ENCODE measurements at places on chromosomes 12 and 14.
A peak's percentile ranks its signal among the peaks of the same experiment; 100 is the strongest.

GRCh38 chr12:38159591-38160317 lies 156.8 kb upstream of the ALG10B start:
- no peak for DNase-seq

DNA sequence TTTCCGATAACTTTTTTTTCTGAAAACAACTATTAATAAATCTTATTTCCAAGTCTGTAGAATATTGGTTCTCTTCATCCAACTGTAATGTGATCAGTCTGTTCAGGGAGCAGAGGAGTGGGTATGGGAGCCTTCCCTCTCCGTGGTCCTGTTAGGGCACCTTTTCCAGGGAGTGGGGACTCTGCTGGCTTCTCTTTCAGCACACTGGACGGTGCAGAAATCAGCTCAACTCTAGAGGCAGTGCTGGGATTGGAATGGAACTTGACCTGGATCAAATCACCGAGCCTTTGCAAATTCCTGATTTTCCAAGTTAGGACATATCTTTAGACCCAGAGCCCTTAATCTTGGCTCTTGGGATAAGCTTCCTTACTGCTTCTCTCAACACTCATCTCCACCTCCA lies 630.4 kb downstream of the DIO2 start:
- no peak for DNase-seq

DNA sequence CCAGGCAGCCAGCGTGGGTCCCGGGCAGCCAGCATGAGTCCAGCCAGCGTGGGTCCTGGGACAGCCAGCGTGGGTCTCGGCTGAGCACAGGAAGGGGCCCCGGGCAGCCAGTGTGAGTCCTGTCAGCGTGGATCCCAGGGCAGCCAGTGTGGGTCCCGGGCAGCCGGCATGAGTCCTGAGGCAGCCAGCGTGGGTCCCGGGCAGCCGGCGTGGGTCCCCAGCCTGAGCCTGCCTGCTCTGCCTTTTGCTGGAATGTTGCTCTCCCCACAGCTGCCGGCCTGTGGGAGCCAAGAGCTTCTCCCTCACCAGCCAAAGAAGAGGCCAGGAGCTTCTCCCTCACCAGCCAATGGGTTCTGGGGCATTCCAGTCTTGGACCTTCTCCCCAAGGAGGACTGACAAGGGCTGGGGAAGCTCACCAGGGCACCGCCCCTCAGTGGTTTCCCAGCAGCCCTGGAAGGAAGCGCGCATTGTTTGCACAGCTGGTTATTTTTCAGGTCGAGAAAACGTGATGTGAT lies 15.0 kb upstream of the RFLNA start:
- peak; percentile 40 for DNase-seq

DNA sequence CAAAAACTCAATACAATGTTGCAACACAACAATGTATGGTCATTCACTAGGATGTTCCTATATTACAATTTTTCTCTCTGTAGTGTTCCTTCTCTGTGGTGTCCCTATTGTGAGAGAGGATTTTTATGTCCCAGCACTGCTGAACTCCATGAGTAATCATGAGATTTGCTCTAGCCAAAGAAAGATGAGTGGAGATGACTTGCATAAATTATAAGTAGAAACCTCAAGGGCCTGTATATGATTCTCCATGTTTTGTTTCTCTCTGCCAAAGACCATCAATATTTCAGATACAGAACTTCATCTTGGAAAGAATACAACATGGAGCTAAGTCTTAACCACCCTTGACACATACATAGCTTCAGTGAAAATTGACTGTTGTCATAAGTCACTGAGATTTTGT lies 579.1 kb downstream of the TMTC2 start:
- DNase-seq: no peak

DNA sequence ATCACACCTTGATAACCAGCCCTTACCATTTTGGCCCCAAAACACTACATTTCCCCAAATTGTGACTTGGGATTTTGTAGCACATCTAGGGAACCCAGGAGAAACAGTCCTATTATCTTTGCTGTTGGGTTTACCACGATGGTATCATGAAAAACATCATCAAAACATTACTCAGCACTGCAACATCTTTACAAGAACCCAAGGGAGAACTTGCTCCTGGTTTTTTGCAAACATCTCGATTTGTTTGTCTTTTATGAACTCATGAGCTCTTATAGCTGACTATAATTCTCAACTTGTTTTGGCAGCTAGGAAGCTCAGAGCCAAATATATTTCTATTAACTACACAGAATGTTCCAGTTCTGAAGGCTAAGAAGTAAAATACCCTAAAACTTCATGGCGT lies 65.7 kb downstream of the TBX5 start:
- no peak for DNase-seq

DNA sequence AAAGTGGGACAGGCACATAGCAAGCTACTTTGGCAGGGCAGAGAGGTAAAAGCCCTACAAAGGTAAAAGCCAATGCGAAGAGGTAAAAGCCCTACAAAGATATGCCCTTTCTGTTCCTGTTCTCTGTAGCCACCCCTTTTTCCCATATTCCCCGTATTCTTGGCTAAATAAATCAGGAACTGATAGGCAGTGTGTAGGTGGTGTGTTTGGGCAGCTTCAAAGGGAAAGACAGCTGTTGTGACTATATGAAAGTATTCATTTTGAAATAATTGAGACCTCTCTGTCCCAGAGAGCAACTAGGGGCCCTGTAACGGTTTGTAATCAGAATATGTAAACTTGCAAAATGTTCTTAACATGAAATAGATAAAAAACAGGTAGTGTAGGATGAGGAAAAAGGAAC lies 11.3 kb upstream of the SLC41A2 start:
- no peak for DNase-seq

GRCh38 chr14:92513966-92514843 lies 624 bp downstream of the RIN3 start:
- DNase-seq: no peak

- DNase-seq: peak; percentile 14
These were observed 21.7 kb upstream of the LRTM2 start for GRCh38 chr12:1798641-1799020.

GRCh38 chr12:76455582-76456345 lies 103.8 kb downstream of the OSBPL8 start:
- no peak for DNase-seq

- DNase-seq: no peak
These were observed 322.2 kb upstream of the DIO3 start for GRCh38 chr14:101239065-101239464.

GRCh38 chr12:55925870-55926737 lies 1.6 kb downstream of the PYM1 start:
- no peak for DNase-seq

GRCh38 chr14:70183991-70184390 lies 4.8 kb downstream of the SLC8A3 start:
- no peak for DNase-seq

- no peak for DNase-seq
These were observed 71.2 kb downstream of the LGMN start for GRCh38 chr14:92677087-92677668.

DNA sequence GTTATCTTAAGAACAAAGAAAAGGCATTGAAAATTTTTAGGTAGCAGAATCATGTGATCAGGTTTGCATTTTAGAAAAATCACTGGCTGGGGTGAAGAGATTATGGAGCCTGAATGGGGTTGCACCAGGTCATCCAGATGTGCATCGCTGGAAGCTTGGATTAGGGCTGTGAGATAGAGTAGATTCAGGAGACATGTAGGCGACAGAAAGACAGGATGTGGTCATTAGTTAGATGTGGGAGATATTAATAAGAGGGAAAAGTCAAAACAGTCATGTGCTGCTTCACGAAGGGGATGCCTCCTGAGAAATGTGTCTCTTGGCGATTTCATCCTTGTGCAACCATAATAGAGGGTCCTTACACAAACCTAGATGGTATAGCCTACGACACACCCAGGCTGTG lies 25.1 kb downstream of the TEAD4 start:
- DNase-seq: no peak

DNA sequence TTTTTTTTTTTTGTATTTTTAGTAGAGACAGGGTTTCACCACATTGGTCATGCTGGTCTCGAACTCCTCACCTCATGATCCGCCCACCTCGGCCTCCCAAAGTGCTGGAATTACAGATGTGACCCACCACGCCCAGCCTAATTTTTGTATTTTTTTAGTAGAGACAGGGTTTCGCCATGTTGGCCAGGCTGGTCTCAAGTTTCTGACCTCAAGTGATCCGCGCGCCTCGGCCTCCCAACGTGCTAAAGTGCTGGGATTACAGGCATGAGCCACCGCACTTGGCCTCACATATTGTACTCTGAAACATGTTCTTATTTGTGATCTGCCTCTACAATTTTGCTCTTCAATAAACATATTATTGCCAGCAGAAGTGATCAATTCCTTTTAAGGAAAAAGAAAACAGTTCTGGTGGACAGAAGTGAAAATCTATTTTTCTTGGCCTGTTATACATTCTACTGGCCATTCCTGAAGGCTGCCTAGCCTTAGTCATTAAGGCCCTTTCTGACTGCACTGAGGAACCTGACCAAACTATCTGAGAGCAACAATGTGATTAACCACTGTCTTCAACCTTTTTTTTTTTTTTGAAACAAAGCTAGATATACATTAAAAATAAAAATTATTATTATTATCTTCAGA lies 36.1 kb downstream of the SNX6 start:
- no peak for DNase-seq

DNA sequence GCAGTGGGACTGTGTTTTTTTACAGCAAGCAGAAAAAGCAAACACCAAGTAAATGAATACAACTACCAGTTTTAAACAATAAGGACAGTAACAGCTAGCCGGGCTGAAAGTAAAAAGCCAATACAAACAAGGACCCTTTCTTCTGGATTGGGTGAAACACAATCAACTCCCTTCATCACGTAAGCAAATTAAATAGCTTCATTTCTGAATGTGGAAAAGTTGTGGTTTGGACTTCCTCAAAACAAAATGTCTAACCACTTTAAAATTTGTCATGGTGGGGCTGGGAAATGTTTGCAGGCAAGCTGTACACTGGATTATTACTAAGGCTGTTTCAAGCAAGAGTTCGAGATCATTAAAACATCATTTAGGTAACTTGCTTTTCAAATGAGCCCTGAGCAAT lies 47.4 kb downstream of the TCHP start:
- no peak for DNase-seq

GRCh38 chr12:22361785-22362184 lies 27.3 kb upstream of the ST8SIA1 start:
- no peak for DNase-seq

- DNase-seq: peak; percentile 52
These were observed 790 bp downstream of the GTF2A1 start for GRCh38 chr14:81219759-81220579.

DNA sequence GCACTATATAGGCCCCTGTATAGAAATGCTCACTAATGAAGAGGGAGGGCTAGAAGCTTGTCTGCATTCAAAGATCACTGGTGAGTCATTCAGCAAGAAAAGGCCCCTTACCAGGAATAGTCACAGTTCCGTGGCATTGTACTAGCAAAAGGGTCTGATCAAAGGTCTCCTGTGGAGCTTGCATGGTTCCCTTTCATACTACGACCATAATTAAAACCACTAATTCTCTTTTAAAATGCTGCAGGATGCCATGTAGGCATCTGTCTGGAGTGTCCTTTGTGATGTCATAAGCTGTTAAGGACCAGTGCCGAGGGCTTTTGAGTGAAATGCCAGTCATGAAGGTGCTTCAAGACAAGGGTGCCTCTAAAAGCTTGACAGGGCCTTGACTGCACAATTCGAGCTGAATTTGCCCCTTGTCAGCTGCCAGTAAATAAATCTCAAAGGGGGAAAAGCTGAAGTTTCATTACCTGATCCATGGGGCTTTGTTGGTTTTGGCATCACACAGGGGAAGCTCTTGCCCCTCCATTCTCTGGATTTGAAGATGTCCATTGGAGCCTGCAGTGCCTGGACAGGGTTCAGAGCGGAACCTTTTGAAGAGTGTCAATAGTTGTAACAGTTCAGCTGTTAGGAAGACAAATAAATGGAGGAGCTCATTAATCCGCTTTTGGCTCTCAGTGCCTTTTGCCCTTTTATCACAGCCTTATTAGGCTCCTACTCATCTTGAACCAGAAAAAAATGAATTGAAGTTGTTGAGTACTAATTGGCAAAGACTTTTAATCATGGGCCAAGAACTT lies 69.1 kb downstream of the TMEM260 start:
- DNase-seq: no peak

DNA sequence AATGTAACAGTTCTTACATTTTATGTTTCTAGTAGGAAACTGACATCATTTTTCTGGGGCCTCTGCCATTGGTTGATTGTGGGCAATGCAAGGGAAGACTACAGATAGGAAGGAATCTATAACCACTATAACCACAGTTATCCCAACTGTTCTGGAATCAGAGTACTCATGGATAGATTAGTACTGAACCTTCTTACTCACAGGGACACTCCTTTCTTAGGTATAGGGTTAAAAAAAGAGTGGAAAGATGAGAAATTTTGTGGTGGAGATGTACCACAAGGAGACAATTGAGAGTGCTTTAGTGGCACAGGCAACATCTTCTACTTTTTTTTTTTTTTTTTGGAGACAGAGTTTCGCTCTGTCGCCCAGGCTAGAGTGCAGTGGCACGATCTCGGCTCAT lies 21.0 kb downstream of the TMEM116 start:
- no peak for DNase-seq

DNA sequence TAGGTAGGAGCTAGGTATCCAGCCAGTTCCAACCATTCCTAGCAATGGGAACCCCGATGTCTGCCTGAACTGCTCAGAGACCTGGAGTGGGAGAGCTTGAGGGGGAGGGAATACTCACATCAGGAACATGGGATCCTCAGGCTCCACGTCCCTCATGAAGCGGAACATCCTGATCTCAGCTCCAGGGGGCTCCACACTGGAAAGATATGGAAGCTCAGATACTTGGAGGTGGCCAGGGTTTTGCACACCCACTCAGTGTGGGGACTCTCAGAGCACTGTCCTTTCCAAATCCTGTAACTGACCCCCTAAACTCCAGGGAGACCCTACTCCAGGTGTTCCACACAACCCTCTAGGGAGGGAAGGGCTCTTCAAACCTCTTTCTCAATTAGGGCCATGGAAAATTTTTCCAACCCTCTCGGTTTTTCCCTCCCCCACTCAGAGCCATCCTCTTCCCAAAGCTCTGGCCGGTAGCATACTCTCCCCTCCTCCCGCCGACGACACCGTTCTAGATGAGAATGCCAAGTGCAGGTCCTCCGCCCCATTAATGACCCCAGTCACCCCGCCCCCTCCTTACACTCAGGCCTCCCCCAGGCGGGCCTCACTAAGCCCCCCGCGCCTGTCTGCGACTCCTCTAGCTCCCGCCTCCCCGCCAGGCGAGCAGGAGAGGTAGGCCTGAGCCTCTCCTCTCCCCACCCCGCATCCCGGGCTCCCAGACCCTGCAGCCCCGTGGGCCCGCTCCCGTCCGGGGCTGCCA lies 597 bp downstream of the MLF2 start:
- DNase-seq: peak; percentile 50

DNA sequence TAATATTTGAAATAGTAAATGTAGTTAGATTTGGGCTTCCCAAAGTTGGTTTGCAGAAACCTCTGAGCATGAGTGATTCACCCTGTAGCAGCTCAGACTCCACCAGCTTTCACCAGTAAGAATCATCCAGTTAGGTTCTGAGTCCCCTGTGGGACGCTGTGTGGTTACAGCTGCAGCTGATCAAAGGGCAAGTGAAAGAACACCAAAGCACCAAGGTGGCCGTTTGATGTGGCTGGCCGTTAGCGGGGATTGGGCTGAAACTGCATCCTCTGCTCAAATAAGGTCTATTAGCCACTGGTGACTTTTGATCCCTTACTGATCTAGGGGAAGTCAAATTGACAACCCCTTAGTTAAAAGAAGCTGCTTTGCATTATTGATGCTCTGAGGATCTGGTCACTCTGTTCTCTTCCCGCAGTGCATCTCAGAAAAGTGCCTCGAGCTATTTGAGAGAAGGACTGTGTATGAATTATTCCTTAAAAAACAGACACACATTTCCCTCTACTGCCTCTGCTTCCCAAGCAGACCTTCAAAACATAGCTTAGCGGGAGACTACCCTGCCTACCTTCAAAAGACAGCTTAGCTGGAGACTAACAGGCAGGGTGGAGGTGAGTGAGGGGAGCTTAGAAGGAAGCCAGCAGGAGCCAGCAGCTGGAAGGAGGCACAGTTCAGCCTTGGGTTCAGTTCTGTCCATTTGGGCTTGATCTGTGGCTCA lies 3.7 kb downstream of the ABHD12B start:
- DNase-seq: no peak

All from head of caudate nucleus (tissue), 42 donors.